ENCODE measurements at places on chromosomes 7 and 10. TPM values are rescaled to one million over a fixed set of nuclear protein-coding genes. Genes with fewer than 3 reads are reported as not detected.

Gene SPOCK2
- 6.0 TPM for total RNA-seq

Gene NXPH1
- total RNA-seq = not detected

Gene SPAM1
- total RNA-seq = not detected

Gene GPR15LG
- total RNA-seq = not detected

Gene ZNF438
- total RNA-seq = 17.6 TPM

Gene HOXA9
- total RNA-seq = 9.2 TPM

Gene MYOF
- total RNA-seq = 139 TPM

Gene FAM25A
- total RNA-seq = not detected

Gene INHBA
- total RNA-seq = 0.98 TPM

Gene FAM131B
- 0.19 TPM for total RNA-seq

Gene MARCHF5
- 28.6 TPM for total RNA-seq

Gene ABCF2
- 21.2 TPM for total RNA-seq

Gene UCMA
- not detected for total RNA-seq

Gene ARHGEF5
- 6.8 TPM for total RNA-seq

Gene CFAP69
- total RNA-seq = 12.6 TPM

Gene DGKI
- total RNA-seq = 7.3 TPM

Gene OR2A2
- total RNA-seq = not detected

Gene DBNL
- 96.6 TPM for total RNA-seq

Gene PTPRZ1
- not detected for total RNA-seq

Gene EBF3
- 50.1 TPM for total RNA-seq

Gene SPDYE5
- not detected for total RNA-seq

Gene IL15RA
- total RNA-seq = 14.4 TPM

Gene VSTM4
- 13.4 TPM for total RNA-seq

Gene TAS2R41
- total RNA-seq = not detected

Gene PIP
- not detected for total RNA-seq

Gene AKR1E2
- total RNA-seq = 14.1 TPM

Gene ADCYAP1R1
- 1.9 TPM for total RNA-seq

Gene GRK5
- 38.2 TPM for total RNA-seq

Gene EEPD1
- 22.2 TPM for total RNA-seq

Gene FZD8
- 3.8 TPM for total RNA-seq

Gene STOX1
- 32.2 TPM for total RNA-seq

Gene FOXI2
- total RNA-seq = not detected

Gene CADPS2
- total RNA-seq = 8.7 TPM

Gene LIPJ
- total RNA-seq = 2.2 TPM

Gene H2BK1
- total RNA-seq = not detected

Gene CDK13
- 65.6 TPM for total RNA-seq

Gene FAM13C
- total RNA-seq = 29.5 TPM

Gene EVX1
- total RNA-seq = not detected

Gene RPEL1
- total RNA-seq = not detected

Gene ARPC1A
- 125 TPM for total RNA-seq

Gene MEST
- 319 TPM for total RNA-seq

Gene PRKAR2B
- total RNA-seq = 224 TPM

Gene RNF32
- total RNA-seq = 3.9 TPM
